ENCODE measurements at places on chromosomes 6 and 20.

GRCh38 chr20:49630396-49630951 is 62.5 kb upstream of the PTGIS start:
- no peak for DNase-seq

DNA sequence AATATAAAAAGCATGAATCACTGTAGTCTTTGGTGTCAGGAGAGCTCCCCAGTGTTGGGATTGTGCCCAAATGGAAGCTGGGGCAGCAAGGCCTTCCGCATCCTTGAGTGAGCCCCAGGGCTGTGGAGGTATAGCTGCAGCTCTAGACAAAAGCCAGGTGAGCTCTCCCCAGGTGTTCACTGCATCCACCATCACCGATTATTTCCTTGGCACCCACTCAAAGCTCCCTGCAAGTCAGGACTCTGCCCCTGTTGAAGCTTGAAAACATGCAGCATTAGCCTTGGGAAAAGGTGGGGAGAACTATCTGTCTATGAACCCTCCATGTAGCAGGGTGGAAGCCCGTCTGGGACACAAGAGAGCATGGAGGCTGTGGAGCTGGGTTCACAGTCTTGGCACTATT is 228.8 kb downstream of the BMP7 start:
- no peak for DNase-seq

- no peak for DNase-seq
These were observed 508.4 kb downstream of the HDGFL1 start for GRCh38 chr6:23077772-23078171.

- no peak for DNase-seq
These were observed 279.4 kb downstream of the UBE3D start for GRCh38 chr6:82786248-82786647.

GRCh38 chr20:48898210-48898609 is 23.3 kb upstream of the ARFGEF2 start:
- DNase-seq: no peak
